ENCODE measurements at places on chromosomes 7 and 10. TPM values are rescaled to one million over a fixed set of nuclear protein-coding genes. Genes with fewer than 3 reads are reported as not detected.

VAX1 gene
- not detected for total RNA-seq

SH2D4B gene
- not detected for total RNA-seq

DNA sequence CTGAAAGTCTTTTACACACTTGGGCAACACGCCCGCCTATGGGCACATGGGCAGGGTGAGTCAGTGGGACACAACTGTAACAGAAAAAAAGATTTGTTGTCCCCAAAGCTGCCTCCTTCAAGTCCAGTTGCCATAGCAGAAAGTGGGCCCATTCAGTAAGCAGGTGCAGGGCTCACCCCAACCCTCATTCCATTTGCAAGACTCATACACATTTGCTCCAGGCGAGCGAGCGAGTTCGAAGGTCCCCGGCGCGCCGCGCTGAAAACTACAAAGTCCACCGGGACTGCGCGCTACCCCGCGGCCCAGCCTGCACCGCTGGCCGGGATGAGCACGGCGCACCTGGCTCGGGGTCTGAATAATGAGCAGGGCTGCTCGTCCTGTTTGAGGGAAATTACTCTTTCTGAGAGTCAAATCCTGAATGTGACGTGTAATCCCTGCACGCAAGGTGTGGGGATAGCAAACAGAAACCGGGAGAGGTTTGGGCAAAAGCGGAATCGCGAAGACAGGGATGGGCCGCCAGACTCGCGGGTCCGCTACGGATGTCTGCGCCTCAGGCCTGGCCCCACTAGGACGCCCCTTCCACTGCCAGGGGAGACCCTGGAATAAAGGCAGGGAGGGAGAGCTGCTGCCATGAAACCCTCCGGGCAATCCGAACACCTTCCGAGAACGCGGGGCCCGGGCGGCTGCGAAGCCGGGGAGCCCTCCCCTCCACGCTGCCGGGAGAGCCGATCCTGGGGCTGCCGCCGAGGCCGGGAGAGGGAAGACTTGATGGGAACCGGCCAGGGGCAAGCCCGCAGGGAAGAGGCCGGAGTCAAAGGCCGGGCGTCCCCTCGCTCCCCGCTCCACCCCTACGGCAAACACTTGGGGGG lies 982 bp downstream of the COBL start:
- peak; percentile 86 for DNase-seq
- no peaks in the 10 kb centered on the region for H3K36me3 ChIP-seq
- H3K27ac ChIP-seq: peak overlapping the region; percentile 90
- H3K4me1 ChIP-seq: peaks cover 39% of the 10 kb centered on the region

DNA sequence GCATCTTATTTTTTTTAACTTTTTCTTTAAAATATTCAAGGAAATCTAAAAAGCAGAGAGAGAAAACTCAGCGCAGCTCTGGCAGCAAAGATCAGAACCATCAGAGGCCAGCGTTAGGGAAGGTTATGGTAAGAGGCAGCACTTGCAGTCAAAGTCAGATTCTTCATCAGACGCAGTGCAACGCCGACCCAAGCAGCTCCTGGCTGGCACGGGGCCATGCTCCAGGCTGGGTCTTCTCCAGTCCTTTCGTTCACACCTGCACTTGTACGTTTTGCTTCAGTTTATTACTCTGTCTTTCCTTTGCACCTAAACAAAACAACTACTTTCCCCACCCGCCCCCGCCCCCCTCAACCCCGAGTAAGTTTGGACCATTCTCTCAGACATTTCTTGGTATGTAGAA lies 43.1 kb upstream of the SEC61G start:
- no peaks in the 10 kb centered on the region for H3K27me3 ChIP-seq
- no peaks in the 10 kb centered on the region for H3K4me1 ChIP-seq
- H3K36me3 ChIP-seq: no peaks in the 10 kb centered on the region
- H3K27ac ChIP-seq: no peak overlapping the region
- peak; percentile 29 for DNase-seq

- H3K36me3 ChIP-seq: no peaks in the 10 kb centered on the region
- no peak for DNase-seq
- no peak overlapping the region for H3K4me3 ChIP-seq
- H3K27me3 ChIP-seq: no peaks in the 10 kb centered on the region
- no peak overlapping the region for H3K27ac ChIP-seq
These were observed 100.3 kb downstream of the MCU start for GRCh38 chr10:72792288-72792687.

GRCh38 chr10:75978213-75978612 lies 546.8 kb downstream of the LRMDA start:
- no peak overlapping the region for H3K27ac ChIP-seq
- H3K36me3 ChIP-seq: no peaks in the 10 kb centered on the region
- H3K27me3 ChIP-seq: no peaks in the 10 kb centered on the region
- no peak overlapping the region for H3K4me3 ChIP-seq
- no peak for DNase-seq

DNA sequence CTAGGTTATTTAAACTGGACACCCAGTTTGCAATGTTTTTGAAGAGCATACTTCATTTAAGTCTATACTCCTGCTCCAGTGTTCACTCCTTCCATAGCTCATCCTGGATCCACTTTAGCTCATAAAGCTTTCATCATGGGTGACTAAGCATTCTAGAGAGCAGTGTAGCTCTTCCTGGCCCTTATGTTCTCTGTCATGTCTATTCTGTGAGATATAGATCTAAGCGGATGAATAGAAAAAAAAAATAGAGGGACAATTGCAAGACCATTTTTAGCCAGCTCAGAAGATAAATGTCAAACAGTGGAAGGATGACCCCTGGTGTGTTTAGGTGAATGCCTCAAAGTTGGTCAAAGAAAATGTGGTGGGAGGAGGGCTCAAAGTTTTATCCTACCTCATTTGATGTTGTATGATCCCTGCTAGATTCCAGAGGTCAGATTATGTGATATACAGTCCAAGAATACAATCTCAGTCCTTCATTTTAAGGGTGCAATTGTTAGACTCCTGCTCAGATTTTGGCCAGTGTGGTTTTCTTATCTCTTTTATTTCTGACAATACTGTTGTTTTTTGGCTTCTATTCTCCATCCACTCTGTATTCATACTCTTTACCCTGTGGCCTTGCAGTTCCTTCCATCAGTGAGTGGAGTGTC lies 7.5 kb upstream of the HECW1 start:
- no peak overlapping the region for H3K4me3 ChIP-seq
- no peaks in the 10 kb centered on the region for H3K36me3 ChIP-seq
- no peak for DNase-seq
- H3K4me1 ChIP-seq: no peaks in the 10 kb centered on the region
- peaks cover 3% of the 10 kb centered on the region for H3K27me3 ChIP-seq
- H3K27ac ChIP-seq: no peak overlapping the region

DNA sequence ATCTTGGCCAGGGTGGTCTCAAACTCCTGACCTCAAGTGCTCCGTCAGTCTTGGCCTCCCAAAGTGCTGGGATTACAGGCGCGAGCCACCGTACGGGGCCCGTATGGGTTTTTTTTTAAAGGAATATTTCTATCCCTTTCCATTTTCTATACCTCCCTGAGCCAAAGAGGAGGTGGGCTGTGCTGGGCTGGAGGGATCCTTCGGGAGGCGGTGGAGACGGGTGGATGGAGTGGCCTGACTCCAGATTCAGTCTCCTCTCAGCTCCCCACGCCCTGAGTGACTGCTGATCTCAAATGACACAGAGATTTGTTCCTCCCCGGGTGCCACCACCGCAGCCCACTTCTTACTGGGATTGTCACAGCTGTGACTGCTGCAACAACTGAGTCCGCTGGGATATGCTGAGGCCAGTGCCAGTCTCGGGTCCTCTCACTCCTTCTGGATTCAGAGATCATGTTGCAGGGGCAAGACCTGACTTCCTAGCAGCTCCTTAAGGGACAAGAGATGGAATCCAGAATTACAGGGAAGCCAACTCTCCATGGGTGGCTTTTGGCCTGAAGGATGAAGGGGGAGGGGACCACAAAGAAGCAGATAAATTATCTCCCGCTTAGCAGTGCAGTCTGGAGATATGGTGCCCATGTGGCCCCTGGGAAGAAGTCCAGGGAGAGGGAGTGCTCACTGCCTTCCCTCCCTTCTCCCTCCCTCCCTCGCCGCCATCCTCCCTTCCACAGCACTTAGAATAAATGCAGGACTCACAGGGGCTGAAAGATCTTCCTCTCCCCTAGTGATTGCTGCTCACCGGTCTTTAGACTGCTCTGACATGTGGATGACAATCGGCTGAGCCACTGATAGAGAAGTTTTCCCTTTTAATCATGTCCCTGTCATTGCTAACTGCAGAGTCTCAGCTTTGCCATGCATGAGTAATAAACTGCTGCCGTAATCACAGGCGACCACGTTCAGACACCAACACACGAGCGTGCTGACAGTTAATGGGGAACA lies 14.3 kb downstream of the GALNT17 start:
- H3K4me3 ChIP-seq: no peak overlapping the region
- H3K27ac ChIP-seq: no peak overlapping the region
- no peaks in the 10 kb centered on the region for H3K4me1 ChIP-seq
- no peaks in the 10 kb centered on the region for H3K36me3 ChIP-seq
- no peaks in the 10 kb centered on the region for H3K27me3 ChIP-seq

- H3K4me3 ChIP-seq: no peak overlapping the region
- H3K27me3 ChIP-seq: no peaks in the 10 kb centered on the region
- H3K36me3 ChIP-seq: no peaks in the 10 kb centered on the region
- DNase-seq: no peak
- H3K27ac ChIP-seq: no peak overlapping the region
These were observed 505.1 kb upstream of the FOXK1 start for GRCh38 chr7:4177001-4177400.

Measured in stomach (tissue), 19 donors.